Stimulated activated CD8-positive, alpha-beta memory T cell treated with anti-CD3 and anti-CD28 coated beads, Interleukin-15, amount 100 ng/mL, for 4 hours (primary cell): ENCODE measurements at places on chromosomes 6 and 20.

DNA sequence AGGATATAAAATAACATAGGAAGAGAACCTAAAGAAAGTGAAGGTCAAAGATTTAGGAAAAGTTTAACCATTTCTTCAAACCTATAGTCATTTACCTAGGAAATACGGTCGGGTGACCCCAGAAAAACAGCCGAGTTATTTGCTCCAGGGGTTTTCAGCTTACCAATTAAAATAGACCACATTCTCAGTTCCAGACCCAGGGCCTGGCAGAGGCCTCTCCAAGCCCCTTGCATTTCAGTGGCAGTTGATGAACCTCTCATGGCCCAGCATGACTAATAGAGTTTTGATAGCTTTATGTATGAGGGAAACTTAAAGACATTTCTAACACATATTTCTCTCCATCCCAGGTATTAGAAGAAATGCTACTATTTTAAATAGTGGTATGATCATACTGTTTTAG is 113.5 kb downstream of the OGFRL1 start:
- DNase-seq, result no peak

- DNase-seq, result no peak
These were observed 21.9 kb upstream of the C6orf141 start for GRCh38 chr6:49528571-49528970.

DNA sequence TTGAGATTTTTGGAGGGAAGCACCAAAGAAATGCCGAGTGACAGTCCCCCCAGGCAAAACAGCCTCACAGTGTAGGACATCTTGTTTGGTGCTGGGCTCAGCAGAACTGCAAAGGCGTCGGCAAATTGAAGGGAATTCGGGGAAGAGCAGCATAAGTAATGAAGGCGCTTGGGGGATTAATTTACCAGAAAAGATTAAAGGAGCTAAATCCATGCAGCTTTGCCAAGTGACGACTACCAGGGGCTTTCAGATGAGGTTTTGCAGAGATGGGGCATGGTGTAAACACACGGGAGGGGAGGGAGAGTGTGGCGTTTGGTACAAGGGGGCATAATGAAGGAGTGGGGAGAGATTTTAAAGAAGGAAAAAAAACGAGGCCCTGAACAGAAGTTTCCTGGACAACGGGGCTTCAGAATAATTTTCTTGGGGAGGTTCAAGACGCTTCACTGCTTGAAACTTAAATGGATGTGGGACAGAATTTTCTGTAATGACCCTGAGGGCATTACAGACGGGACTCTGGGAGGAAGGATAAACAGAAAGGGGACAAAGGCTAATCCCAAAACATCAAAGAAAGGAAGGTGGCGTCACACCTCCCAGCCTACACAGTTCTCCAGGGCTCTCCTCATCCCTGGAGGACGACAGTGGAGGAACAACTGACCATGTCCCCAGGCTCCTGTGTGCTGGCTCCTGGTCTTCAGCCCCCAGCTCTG is 45.4 kb upstream of the CDH22 start:
- DNase-seq, result no peak

DNA sequence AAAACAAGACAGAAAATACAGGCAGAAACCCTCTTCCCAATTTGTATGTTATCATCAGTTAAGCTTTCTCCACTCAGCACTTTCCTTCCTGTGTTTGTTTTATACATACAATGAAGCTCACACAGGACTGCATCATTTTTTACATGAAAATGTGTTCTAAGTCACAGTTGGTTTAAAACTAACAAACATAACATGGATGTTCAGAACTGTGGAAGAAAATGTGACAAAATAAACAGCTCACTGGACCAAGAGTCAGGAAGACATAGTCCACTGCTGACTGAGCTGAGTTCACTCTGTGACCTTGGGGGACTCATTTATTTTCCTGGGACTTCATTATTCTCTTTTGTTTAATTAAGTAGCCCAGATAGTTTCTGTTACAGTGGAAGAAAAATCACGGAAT is 331.5 kb downstream of the SYNE1 start:
- no peak for DNase-seq

GRCh38 chr6:3247255-3248146 is 11.2 kb upstream of the PSMG4 start:
- no peak for DNase-seq

DNA sequence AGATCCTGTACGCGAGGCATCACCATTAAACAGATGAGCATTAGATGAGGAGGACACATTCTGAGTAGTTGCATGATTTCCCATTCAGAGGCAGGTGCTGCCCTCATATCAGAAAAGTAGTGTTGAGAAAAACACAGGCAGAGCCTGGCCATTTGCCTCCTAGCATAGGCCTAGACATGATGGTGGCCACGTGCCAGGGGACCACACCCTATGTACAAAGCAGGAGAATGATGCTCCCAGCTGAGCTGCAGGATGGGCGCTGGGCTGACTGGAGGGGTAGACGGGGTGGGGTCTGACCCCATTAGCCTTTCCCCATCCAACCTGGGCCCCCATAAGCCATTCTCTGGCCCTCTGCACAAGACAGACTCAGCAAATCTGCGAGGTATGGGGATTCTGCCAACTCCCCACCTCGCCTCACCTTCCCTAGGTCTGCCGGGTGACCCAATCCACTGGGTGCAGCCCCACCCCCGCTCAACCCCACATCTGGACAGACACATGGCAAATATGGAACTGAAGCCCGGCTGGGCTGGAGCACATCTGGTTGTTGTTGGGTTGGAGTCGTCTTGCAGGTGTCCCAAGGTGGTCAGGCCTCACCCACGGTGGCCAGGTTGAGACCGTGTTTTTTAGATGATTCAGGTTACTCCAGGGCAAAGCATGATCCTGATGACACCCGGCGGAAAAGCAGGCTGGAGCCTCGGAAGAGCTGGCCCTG is 13.9 kb downstream of the PI16 start:
- DNase-seq, result no peak

GRCh38 chr20:59455402-59456341 is 148.7 kb upstream of the PHACTR3 start:
- DNase-seq, result no peak

- DNase-seq, result no peak
These were observed 1.1 kb upstream of the BEND6 start for GRCh38 chr6:56953597-56954402.

DNA sequence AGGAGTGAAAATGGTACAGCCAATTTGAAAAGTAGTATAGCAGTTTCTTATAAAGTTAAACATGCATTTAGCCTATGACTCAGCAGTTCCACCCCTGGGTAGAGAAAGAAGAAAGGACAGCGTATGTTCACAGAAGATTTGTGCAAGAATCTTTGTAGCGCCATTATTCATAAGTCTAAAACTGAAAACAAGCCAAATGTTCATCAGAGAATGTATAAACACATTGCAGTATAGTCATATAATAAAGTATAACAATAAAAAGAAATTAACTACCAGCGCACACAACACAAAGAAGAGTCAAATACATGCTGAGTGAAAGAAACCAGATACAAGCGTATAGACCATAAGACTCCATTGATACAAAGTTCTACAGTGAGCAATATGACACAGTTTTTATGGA is 294.0 kb downstream of the SAMD5 start:
- no peak for DNase-seq

DNA sequence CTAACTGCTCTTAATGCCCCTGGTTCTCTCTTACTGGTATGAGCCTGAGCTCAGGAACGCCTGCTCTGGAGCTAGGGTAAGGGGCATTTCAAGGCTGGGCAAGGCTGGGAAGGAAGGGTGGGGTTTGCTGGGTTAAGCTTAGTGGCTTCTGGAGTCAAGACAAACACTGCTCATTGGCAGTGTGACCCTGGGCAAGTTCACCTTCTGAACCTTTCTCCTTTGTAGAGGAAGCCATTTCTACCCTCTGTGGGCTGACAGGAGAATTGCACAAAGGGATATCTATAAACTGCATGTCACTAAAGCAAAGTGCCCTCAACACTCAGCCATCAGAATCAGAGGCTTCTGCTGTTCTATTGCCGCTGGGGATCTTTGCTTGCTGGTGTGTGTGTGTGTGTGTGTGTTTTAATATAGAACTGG is 20.3 kb upstream of the LRRN4 start:
- no peak for DNase-seq

- DNase-seq, result no peak
These were observed 67.9 kb downstream of the KIF13A start for GRCh38 chr6:17919496-17919895.

DNA sequence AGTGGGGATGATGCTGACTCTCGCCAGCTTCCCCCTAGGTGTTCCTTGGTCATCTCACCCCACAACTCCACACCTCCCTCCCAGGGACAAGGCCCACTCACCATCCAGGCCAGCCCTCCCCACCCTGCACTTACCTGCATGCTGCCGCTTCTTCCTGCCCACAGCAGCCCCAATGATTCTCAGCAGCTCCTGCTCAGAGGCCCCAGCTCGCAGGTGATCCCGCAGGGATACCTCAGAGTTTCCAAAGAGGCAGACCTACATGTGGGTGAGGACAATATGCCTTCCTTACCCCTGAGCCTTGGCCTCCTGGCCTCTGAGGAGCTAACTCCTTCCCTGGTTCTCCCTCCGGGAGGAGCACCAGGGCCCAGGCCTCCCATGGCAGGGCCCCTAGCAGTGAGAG is 24.6 kb downstream of the MOCS1 start:
- DNase-seq, result no peak

DNA sequence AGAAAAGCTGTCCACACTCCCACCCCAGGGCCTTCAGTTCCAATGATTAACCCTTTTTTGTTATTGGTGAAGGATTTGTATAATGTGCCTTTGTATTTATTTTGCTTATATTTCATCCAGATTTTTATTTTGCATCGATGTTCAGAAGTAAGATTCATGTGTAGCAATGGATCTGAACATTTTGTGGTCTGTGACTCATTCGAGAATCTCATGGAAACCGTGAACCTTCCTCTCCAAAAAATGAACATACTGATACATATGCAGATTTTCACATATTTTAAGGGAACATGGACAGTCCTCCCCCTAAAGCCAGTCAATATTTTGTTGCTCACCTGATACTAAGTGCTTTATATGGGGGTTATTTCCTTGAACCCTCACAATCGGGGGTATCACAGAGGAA is 421.8 kb upstream of the SOX4 start:
- no peak for DNase-seq

DNA sequence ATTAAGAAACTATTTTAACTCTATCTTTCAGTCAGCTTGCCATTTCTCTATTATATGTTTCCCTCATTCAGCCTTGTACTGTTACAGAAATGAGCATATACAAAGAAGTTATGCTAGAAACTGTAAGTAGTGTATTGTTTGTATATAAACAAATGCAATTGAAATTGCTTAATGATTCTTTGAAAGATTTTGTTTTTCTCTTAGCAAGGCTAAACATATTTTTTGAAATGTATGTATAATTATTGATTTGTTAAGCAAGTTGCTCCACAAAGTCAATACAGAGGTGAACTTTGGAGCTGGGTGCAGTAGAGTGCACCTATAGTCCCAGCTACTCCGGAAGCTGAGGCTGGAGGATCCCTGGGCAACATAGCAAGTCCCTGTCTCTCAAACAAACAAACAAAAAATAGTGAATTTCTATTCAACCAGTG is 253.6 kb downstream of the RNGTT start:
- no peak for DNase-seq

- DNase-seq, result no peak
These were observed 150.1 kb downstream of the HAO1 start for GRCh38 chr20:7790189-7790588.

- no peak for DNase-seq
These were observed 11.8 kb upstream of the ZNF831 start for GRCh38 chr20:59151820-59152219.

- DNase-seq, result no peak
These were observed 63.8 kb upstream of the CD83 start for GRCh38 chr6:14053811-14054210.

DNA sequence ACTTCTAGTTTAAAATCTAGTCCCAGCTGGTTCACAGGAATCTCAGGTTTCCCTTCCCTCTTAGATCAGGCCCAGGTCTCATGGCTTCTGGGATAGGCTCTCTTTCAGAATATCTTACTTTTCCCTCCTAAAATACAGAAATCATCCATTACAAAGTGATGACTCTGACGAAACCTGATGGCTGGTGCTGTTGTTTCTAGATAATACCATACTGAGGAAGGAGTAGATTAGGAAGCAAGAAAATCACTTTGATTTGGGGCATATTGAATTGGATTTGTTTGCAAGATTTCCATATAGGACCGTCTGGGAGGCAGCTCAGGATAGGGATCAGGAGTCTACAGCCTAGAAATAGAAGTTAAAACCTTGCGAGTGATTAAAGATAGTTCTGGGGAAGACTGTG is 3.6 kb downstream of the ZKSCAN3 start:
- DNase-seq, result no peak

GRCh38 chr6:7554533-7555275 is 13.2 kb downstream of the DSP start:
- no peak for DNase-seq

DNA sequence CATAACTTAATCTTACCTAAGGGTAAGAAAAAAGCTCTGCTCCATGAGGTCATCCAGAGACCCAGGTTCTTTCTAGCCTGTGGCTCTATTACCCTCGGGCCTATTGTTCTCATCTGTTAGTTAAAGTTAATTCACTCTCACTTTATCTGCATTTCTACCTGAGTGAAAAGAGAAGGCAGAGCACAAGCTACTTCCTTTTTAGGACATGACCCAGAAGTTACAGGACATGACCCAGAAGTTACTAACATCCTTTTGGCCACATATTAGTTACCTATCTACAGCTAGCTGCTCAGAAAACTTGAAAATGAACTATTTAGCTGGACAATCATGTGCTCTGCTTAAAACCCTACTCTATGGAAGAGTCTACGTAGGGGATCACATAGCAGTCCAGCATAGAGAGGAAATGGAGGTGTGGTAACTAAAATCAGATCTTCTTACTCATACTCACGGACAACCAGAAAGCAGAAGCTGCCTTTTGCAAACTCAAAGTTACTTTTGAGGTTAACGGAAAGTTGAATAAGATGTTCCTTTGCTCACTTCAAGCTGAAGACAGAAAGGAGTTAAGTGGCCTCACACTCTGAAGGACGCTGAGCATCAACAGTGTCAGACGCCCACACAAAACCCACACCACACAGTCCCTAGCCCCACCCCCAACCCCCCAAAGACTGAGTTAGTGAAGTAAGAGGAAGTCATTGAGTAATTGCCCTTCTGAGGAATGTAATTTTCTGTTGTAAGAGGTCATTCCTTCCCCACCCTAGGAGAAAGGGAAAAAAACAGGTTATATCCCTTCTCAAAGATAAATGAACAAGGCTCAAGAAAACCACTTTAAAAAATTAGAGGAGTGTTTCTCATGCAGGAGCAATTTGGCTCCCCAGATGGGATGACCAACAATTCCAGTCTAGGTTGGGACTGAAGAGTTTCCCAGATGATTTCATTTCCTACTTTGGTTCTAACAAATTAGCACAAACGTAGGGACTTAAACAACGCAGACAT is 45.9 kb upstream of the TAB2 start:
- DNase-seq, result peak; percentile 65

DNA sequence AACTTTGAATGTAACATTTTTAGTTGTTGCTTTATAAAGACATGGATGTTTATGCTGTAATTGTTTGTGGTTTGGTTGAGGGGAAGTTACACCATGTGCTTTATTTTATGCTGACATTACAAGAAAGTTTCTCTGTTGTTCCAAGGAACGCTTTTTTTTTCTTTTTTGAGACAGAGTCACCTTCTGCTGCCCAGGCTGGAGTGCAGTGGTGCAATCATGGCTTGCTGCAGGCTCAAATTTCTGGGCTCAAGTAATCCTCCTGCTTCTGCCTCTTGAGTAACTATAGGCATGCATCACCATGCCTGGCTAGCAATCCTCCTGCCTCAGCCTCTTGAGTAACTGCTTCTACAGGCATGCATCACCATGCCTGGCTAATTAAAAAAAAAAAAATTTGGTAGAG is 21.0 kb upstream of the IFNGR1 start:
- no peak for DNase-seq

GRCh38 chr20:25489221-25489871 is 81.9 kb downstream of the GINS1 start:
- no peak for DNase-seq

- no peak for DNase-seq
These were observed 1.9 kb downstream of the GCNT2 start for GRCh38 chr6:10522929-10523573.
